Left ventricle myocardium inferior (tissue), 1 donor: ENCODE measurements at places on chromosomes 7 and 10. TPM values are rescaled to one million over a fixed set of nuclear protein-coding genes. Genes with fewer than 3 reads are reported as not detected.
A peak's percentile ranks its signal among the peaks of the same experiment; 100 is the strongest.

SUMF2 gene
- total RNA-seq, result 33.5 TPM

UCN3 gene
- total RNA-seq, result not detected

MMP21 gene
- not detected for total RNA-seq

TMEM273 gene
- total RNA-seq, result 29.0 TPM

SPAM1 gene
- total RNA-seq, result not detected

SPDYE2 gene
- total RNA-seq, result not detected

SLC18A3 gene
- not detected for total RNA-seq

GIMAP5 gene
- 10.7 TPM for total RNA-seq

EN2 gene
- total RNA-seq, result 0.11 TPM

AKR1B1 gene
- 280 TPM for total RNA-seq

OR2A7 gene
- 0.16 TPM for total RNA-seq

AKR1C2 gene
- 17.5 TPM for total RNA-seq

PDZD7 gene
- 0.27 TPM for total RNA-seq

PARD3 gene
- total RNA-seq, result 29.6 TPM

GRCh38 chr7:43037531-43037930 is 74.9 kb upstream of the HECW1 start:
- DNase-seq, result no peak

GRCh38 chr10:78299851-78300468 is 266.3 kb downstream of the RPS24 start:
- no peak for DNase-seq

DNA sequence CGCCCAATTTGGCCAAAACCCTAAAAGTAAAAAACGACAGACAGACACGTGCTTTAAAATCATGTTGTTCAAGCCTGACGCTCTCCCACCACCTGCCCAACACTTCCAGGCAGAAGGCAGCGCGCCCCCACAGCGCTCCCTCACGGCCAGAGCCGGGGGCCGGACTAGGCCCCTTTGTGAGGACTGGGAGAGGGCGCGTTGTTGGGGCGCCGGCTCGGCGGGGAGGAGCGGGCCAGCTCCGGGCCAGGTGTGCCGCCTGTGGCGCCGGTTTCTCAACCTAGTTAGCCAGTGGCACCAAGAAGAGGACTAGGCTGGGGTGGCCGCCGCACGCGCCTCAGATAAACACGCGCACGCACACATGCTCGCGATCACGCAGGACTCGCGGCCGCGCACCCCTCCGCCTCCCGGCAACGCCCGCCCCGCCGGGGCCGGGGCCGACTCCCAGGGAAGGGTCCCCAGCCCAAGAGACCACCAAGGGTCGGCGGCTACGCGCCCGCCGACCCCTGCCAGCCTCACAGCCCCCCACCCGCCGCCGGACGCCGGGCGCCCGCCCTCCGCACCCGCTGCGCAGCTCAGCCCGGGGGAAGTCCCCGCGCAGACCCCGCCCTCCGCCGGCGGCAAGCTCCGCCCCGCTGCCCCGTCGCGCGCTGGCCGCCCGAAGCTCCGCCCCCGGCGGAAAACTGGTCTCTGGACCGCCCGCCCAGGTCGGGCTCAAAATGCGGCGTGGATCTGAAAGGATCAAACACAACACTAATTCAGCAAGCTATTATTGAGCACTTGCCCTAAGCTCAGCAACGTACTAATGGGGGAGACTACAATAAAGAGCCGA is at the start of gene IMMP2L:
IMMP2L (minus strand) TSS at position 589 of the 829 bp plus-strand sequence.
- DNase-seq, result peak; percentile 89

- DNase-seq, result no peak
Measured at GRCh38 chr10:67678335-67678974, 17.5 kb downstream of the CTNNA3 start.

DNA sequence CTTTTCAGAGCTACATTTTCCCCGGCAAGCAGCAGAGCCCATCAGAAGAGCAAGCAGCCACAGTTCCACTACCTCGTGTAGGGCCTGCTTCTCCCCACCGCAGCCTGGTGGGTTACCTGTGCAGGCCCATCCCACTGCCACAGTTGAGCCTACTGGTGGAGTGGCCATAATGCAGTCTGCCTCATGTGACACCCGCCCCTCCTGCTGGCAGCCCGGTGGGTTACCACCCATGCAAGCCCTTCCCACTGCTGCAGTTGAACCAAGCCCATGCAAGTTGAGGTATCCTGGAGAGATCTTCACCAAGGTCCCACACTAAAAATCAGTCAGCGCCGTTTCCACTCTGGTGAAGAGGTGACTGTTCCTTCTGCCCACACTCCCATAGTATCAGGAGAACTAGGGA is 32.1 kb upstream of the CNNM1 start:
- DNase-seq, result no peak

GRCh38 chr7:98126311-98127142 is 19.9 kb downstream of the LMTK2 start:
- no peak for DNase-seq

GRCh38 chr7:124689523-124689922 is 76.1 kb downstream of the GPR37 start:
- DNase-seq, result no peak

DNA sequence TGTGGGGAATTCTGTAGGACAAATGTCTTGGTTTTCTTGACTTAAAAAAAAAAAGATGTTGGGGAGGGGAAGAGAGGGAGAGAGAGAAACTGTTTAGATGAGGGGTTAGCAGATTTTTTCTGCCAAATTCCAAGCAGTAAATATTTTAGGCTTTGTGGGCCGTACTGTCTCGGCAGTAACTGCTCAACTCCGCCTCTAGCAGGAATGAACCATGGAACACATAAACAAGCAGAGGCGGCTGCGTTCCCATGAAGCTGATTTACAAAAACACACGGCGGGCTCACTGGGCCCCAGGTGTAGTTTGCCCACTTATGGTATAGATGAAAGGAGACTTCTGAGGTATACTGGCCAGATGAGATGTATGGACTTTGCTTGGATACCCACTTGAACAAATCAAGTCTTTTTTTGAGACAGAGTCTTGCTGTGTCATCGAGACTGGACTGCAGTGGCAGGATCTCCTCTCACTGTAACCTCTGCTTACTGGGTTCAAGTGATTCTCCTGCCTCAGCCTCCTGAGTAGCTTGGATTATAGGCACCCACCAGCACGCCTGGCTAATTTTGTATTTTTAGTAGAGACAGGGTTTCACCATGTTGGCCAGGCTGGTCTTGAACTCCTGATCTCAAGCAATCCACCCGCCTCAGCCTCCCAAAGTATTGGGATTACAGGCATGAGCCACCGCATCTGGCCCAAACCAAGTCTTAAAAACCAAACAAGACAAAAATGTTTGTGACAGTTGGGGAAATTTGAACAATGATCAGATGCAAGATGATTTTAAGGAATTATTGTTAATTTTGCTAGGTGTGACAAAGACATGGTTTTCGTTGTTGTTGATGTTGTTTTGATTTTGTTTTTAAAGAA is 9.7 kb upstream of the ADAMTS14 start:
- DNase-seq, result no peak

DNA sequence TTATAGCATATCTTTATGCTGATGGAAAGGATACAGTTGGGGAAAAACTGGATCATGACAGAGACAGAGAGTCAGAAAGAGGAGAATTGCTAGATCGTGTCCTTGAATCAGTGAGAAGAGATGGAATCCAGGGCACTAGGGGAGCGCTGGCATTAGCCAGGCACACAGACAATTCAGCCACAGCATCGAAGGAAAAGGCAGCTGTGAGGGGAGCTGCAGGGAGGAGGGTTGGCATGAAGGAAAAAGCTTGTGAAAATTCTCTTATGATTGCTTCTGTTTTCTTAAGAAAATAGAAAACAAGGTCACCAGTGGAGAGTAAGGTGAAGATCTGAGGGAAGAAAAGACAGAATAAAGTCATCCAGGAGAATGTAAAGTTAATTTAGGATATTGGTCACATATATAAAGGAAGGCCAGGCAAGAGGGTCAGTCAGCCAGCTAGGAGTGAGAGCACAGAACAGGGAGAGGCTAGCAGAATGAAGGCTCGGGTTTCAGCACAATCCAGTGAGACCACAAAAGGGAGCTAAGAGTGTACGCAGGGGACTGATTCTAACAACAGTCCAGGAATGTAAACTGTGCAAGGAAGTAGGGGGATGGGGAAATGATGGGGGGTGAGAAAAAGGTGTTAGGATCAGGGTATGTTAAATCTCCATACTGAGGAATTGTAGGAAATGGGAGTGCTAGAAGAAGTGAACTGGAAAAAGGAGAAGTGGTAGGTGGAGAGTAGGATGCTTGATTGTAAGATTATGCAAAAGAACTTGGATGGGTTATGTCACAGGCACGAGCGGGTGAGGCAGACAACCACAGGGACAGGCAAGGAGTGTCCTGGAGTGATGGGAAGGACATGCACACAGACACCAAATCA is 112.0 kb downstream of the RNF32 start:
- DNase-seq, result no peak

GRCh38 chr10:108241166-108241565 is 1076.7 kb upstream of the SORCS1 start:
- no peak for DNase-seq

- no peak for DNase-seq
Measured at GRCh38 chr7:70660154-70660818, 471.7 kb upstream of the GALNT17 start.

DNA sequence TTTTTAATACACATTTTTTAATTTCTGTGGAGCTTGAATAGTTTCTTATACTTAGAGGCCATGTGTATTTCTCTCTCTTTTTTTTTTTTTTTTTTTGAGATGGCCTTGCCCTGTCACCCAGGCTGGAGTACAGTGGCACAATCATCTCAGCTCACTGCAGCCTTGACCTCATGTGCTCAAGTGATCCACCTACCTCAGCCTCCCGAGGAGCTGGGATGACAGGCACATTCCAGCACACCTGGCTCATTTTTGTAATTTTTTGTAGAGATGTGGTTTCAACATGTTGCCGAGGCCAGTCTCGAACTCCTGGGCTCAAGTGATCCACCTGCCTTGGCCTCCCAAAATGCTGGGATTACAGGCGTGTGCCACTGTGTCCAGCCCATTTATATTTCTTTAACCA is 64.3 kb downstream of the CDK13 start:
- no peak for DNase-seq

- no peak for DNase-seq
Measured at GRCh38 chr10:126909147-126909546, 3.9 kb downstream of the DOCK1 start.

DNA sequence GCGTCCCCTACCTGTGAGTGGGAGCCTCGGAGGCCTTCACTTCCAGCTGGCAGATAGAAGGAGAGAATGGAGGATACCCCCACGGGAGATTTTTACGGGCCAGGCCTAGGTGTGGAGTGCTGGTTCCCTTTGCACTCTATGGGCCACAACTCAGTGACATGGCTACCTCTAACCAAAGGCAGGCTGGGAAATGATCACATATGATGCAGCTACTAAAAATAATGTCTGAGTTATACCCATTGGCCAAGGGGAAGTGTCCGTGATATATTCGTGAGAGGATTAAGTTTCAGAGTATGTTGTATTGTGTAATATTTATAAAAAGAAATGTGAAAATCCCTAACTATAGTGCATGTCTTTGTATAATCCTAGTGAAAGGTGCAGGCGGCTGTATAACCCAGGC is 13.5 kb upstream of the HIPK2 start:
- DNase-seq, result no peak

DNA sequence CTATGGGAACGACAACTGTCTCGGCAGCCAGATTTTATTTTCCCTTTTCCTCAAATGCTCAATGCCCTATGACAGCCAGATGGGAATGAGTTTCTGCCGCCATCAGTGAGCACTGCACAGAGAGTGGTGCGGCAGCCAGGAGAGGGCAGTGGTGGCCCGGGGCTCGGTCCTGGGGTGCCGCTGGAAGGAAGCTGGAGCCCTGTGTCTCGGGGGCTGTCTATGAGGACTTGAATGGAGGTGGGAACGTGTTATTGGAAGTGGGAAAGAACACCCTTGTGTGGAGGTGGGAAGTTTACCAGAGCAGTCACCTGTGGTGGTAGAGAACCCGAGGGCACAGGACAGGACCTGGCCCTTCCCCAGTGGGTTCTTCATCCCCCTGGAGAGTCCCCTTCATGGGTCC is 35.8 kb downstream of the JAKMIP3 start:
- no peak for DNase-seq

- DNase-seq, result no peak
Measured at GRCh38 chr10:25786161-25786560, 147.9 kb upstream of the MYO3A start.

GRCh38 chr7:134766779-134767519 is 12.5 kb upstream of the CALD1 start:
- no peak for DNase-seq

- DNase-seq, result no peak
Measured at GRCh38 chr10:96646301-96646700, 59.5 kb upstream of the TM9SF3 start.

- DNase-seq, result no peak
Measured at GRCh38 chr10:3538291-3538655, 246.7 kb downstream of the KLF6 start.

- no peak for DNase-seq
Measured at GRCh38 chr7:98982686-98983085, 104.4 kb downstream of the TRRAP start.

GRCh38 chr7:137342828-137343261 is 688 bp downstream of the PTN start:
- DNase-seq, result no peak

- DNase-seq, result peak; percentile 84
Measured at GRCh38 chr10:103661198-103661950, 167.9 kb downstream of the NEURL1 start.

- DNase-seq, result no peak
Measured at GRCh38 chr10:96263669-96264068, 7.7 kb downstream of the BLNK start.

GRCh38 chr10:53093878-53094277 is 321.3 kb upstream of the MBL2 start:
- no peak for DNase-seq

DNA sequence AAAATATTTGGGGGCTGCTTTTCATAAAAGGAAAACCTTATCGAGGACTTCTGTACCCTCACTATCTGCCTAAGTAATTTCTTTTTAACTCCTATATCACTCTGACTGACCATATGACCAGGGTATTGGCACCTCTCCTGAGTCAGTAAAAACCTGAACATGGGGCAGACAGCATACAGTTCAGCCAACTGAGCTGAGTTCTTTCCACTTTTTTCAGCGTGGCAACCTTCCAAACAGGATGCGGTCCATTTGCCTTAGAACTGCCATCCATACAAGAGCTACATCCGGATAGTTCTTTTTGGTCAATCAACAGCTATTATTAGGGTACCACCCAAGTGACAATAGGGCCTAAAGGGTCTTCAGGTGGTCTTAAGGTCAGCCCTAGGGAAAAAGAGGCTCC is 122.6 kb downstream of the MARCHF5 start:
- DNase-seq, result no peak

DNA sequence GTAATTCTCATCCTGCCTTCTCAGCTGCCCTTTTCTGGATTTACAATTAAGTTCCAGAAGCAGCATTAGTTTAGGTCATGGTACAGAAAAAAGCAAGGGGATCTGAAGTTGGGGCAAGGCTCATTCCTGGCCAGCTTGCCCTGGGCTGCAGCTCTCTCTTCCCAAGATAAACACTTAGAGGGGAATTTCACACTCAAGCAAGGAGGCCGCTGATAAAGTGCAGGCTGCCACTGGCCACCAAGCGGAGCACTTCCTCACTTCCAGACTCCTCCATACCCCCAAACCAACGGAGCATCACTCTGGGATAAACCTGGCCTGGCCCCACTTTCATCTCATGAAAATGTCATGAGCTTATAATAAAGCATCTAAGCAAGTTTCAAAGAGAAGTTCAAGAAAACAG is 445.5 kb upstream of the MKI67 start:
- DNase-seq, result no peak
